ENCODE measurements at places on chromosomes 3 and 15. TPM values are rescaled to one million over a fixed set of nuclear protein-coding genes. Genes with fewer than 3 reads are reported as not detected.

Gene KNG1
- not detected for total RNA-seq

Gene EXD1
- total RNA-seq = 0.25 TPM

Gene C3orf62
- total RNA-seq = 7.4 TPM

Gene TRH
- 4.4 TPM for total RNA-seq

Gene PAQR5
- total RNA-seq = 1.5 TPM

Gene SCAANT1
- not detected for total RNA-seq

Gene DAZL
- total RNA-seq = not detected

Gene OR5H6
- total RNA-seq = not detected

Gene AGBL1
- 0.98 TPM for total RNA-seq

Gene HCLS1
- total RNA-seq = 0.74 TPM

Gene COL8A1
- 3.4 TPM for total RNA-seq

Gene TMIE
- total RNA-seq = 2.0 TPM

Gene GATM
- 120 TPM for total RNA-seq

Gene MITF
- 0.98 TPM for total RNA-seq

Gene HTR3D
- total RNA-seq = not detected

Gene CFAP100
- 2.5 TPM for total RNA-seq

Gene LRRN1
- 29.7 TPM for total RNA-seq

Gene LARP6
- total RNA-seq = 10.8 TPM

Gene CCDC191
- total RNA-seq = 3.4 TPM

Gene PLA2G4D
- total RNA-seq = not detected

Gene RGMA
- 16.2 TPM for total RNA-seq

Gene FEZF2
- total RNA-seq = 15.2 TPM

Gene FRMD4B
- 49.9 TPM for total RNA-seq

Gene CYP8B1
- total RNA-seq = not detected

Gene ITGB5
- total RNA-seq = 22.9 TPM

Gene NRG4
- total RNA-seq = 1.2 TPM

Gene CFAP161
- 2.2 TPM for total RNA-seq

Gene SLC12A8
- total RNA-seq = 0.98 TPM

Gene ZKSCAN7
- total RNA-seq = 21.9 TPM

Gene TMEM89
- not detected for total RNA-seq

Gene GPR160
- 2.2 TPM for total RNA-seq

Gene ALPK3
- 0.98 TPM for total RNA-seq

Gene A4GNT
- not detected for total RNA-seq

Gene SUSD5
- 1.7 TPM for total RNA-seq

Gene NEK10
- total RNA-seq = 18.7 TPM

Gene ZNF619
- total RNA-seq = 4.2 TPM

Gene NKIRAS1
- total RNA-seq = 34.2 TPM

Gene CPN2
- total RNA-seq = not detected

Gene ALAS1
- 29.0 TPM for total RNA-seq

Gene ZMYND10
- total RNA-seq = 5.9 TPM

Measured in temporal lobe (tissue), 4 donors.